ENCODE measurements at places on chromosomes 12 and 14.

GRCh38 chr12:10260927-10261326, 46.7 kb upstream of the KLRD1 start:
- DNase-seq, result no peak

GRCh38 chr12:12495536-12495935, 67.1 kb downstream of the DUSP16 start:
- DNase-seq, result no peak

DNA sequence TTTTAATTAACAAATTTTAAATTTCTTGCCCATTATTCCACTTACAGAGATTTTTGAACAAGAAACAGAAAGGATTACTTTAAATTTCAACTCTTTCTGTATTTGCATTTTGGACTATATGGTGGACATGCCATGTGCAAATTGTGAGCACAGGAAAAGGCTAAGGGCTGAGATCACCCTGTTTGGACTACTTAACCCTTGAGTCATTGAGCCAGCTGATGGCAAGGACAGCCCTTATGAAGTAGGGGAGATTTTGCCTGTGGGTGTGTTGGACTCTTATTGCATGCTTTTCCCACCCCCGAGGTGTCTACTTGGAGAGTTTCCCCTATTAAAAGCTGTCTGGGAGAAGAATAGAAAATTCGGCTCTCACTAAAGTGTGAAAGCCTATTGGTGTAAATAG, 17.2 kb downstream of the DERA start:
- DNase-seq, result no peak

DNA sequence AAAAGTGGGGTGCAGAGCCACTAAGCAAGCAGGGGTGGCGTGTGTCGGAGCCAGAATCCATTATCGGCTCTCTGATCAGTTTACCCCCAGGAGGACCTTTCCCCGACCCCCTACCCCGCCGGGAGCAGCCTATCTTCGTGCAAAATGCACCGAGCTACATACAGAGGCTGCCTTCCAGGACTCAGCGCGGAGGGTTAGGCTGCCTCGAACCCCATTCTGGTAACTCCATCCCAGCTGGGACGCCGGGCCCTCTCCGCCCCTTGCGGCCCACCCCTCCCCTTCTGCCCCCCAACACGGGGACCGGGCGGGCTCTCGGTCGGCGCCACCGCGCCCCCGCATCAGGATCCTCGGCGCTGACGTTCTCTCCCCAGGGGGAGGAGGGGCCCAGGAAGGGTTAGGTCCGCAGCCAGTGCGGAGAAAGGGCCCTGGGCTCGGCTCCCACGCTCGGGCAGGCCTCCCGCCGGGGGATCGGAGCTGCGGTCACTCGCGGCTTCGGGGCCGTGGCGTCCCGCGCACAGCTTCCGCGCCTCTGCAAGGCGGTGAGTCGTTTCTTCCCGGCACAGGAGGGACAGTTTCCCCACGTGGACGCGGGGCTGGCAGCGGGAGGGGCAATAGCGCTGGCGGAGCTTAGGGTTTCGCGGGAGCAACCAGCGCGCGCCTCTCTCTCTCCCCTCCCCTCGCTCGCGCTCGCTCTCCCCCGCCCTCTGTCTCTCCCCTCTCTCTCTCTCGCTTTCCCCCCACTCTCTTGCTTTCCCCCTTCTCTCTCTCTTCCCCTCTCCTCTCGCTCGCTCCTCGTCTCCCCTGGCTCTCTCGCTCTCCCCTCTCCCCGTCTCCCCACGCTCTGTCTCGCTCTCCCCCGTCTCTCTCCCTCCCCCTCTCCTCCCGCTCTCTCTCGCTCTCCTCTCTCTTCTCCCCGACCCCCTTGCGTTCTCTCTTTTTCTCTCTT, 12.5 kb upstream of the MAP3K9 start:
- peak; percentile 9 for DNase-seq

GRCh38 chr12:38409511-38409910, 92.9 kb downstream of the ALG10B start:
- no peak for DNase-seq

GRCh38 chr12:128305336-128305892, 38.4 kb downstream of the TMEM132C start:
- DNase-seq, result no peak

GRCh38 chr14:69044965-69045555, 66.0 kb upstream of the ACTN1 start:
- DNase-seq, result no peak

GRCh38 chr14:95828649-95829265, 47.9 kb upstream of the TUNAR start:
- no peak for DNase-seq

GRCh38 chr12:14934511-14934910, 3.8 kb downstream of the ERP27 start:
- DNase-seq, result no peak

- DNase-seq, result no peak
Observed at GRCh38 chr12:45745861-45746277, 16.4 kb downstream of the ARID2 start.

- no peak for DNase-seq
Observed at GRCh38 chr14:25436288-25436875, 386.4 kb upstream of the STXBP6 start.

- DNase-seq, result no peak
Observed at GRCh38 chr12:59393506-59393905, 202.3 kb upstream of the SLC16A7 start.

- no peak for DNase-seq
Observed at GRCh38 chr14:95510804-95511203, 5.6 kb downstream of the SYNE3 start.

GRCh38 chr12:114342656-114343055, 63.3 kb downstream of the TBX5 start:
- DNase-seq, result no peak

GRCh38 chr12:64452559-64453329, 824 bp downstream of the TBK1 start:
- DNase-seq, result peak; percentile 31

DNA sequence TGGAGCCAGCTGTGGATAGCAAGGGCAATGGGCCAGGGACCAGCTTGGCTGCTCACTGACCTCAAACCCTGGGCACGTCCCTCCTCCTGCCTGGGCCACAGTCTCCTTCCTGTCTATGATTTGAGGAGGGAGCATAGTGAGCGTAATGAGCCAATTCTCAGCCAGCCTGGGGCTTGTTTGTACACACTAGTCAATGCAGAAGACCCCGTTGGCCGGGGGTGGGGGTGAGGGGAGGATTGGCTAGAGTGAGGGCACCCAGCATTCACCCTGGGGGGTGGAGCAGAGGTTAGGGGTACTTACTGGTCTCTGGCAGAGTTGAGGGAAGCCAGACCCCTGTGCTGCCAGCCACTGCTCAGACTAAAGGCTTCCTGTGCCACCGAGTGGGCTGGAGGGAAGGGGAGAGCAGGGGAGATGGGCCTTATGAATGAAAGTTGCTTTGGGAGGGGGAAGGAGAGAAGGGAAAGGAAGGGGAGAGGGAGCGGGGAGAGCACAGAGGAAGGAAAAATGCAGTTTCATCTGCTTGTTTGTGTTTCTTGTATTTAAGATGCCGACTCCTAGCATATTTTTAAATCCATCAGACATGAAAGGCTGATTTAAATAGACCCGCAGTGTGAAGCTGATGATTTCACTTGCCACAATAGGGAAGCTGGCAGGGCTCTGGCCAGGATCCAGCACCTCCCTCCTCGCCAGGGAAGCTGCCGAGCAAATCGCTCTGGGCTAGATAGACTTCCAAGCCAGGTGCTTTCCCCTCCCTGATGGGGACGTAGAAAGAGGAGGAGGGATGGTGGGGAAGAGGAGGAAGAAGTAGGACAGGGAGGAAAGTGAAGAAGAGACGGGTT, 114.0 kb downstream of the PRMT8 start:
- peak; percentile 50 for DNase-seq

DNA sequence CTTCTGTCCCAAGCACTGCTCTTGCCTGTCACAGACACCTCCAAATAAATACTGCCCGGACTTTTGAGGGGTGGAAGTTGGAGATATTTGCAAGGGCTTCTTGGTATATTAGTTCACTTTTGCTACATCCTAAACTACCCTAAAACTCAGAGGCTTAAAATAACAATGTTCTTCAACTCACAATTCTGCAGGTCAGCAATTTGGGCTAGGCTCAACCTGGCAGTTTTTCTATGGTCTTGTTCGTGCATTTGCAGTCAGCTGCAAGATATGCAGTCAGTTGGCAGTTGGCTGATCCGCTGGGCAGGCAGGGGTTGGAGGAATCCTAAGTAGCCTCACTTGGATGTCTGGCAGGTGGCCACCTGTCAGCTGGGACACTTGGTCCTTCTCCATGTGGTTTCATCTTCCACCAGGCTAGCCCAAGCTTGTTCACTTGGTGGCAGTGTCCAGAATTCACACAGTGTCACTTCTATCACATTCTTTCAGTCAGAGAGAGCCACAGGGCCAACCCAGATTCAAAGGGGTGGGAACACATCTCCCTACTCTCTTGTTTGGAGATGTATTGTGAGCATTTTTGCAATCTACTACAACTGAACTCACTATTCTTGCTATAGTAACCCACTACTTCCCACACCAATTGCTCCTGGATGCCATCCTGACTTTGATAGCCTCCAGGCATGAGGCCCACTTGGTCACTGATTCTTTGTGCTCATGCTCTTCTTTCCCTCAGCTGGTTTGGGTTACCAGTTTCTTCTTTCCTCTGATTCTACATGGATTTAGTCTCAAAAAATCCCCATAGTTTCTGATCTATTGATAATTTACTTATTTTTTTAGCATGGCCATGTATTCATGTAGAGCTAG, 27.8 kb upstream of the CAPRIN2 start:
- no peak for DNase-seq

GRCh38 chr12:57865084-57865751, 18.7 kb upstream of the CTDSP2 start:
- no peak for DNase-seq

DNA sequence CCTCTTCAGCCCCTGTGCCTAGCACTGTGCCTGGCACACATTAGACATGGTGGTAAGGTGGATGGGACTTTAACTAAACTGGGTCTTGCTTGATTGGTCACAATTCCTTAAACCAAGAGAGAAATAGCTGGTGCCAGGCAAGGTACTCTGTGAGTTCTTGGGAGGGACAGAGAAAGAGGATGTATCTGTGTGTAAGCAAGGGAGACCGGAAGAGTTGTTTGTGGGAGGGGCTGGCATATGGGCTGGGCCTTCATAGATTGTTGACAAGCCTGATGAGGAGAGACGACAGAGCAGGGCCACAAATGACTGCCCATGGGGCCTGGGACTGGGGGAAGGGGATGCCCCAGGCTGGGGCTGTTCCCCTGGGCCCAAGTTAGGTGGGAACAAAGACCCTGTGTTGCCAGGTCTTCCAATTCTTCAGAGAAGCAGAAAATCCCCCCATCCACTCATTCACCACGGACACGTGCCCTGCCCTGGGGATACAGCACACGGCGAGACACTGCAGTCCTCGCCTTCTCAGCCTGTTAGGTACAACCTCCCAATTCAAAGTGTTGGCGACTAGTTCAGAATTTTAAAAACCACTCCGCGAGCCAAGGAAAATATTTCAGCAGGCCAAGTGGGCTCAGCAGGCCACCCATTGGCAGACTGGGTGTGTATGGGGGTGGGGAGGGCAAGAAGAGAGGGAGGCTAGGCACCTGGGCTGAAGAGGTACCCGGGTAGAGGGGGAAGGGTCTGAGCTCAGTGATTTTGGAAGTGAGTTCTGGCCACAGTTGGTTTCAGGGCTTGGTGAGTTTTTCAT, 11.4 kb upstream of the CYP46A1 start:
- no peak for DNase-seq

DNA sequence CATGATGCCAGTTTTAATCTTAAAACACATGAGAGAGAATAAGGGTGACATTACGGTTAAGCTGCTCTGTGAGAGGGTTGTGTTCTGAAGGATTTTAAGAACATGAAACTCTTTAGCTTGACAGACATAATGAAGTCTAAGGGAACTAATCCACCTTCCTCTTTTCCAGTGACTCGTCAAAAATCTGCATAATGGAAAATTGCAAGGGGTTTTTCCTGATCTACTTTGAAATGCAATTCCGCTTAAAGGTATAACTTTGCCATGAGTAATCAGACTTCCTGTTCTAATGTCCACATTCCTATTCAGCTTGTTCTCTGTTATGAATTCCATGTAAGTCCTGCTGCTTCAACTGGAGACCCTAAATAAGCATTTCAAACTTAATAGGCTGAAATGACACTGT, at the start of gene ZNF705A:
Gene ZNF705A, plus strand, starts transcription at position 171 of the 400 bp plus-strand sequence. CDS start 15,611 bp downstream, outside the sequence.
- DNase-seq, result no peak

GRCh38 chr14:49494836-49495235, 91.3 kb downstream of the RPS29 start:
- no peak for DNase-seq

DNA sequence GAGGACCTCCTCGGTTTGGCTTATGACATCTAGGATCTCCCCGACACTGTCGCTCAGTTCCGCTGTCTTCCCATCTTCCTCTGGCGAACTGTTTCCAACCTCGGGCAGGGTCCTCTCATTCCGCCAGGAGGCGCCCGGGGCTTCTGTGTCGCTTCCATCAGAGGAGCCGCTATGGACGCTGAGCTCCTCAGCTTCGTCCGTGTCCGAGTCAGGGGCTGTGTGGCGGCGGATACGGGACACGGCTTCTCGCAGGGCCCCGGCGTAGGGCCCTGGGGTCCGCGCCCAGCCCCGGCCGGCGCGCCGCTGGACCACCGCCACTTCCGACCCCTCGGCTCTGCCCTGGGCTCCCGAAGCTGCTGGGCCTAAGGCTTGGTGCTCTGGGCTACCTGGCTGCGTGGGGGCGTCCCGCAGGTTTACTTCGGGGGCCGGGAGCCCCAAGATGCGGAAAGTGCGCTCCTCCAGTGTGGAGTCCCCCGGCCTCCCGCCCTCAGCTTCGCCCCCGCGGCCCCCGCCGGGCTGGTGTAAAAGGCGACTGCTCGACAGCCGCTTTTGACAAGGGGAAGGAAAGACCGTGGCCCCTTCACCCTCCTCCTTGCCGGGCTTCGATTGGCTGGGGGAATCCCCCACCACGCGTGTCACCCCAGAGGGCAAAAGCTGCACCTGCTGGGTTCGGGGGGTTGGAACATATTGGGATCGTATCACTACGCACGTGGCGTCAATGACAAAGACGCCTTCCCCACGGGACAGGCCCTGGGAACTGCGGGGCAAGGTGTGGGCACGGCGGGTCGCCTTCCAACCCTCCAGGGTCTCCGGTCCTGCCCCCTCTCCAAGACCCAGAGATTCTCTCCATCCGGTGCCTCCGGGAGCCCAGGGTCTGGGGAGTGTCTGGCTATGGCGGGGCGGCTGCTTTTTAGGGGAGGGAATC, 2.1 kb downstream of the DDN start:
- DNase-seq, result no peak

- DNase-seq, result no peak
Observed at GRCh38 chr14:51828017-51828797, 32.2 kb upstream of the GNG2 start.

Measured in NCI-H748 treated with DMSO at 0.1 percent for 48 hours (cell line).